Activated naive CD4-positive, alpha-beta T cell treated with Interleukin-2 at 50 U/mL for 16 hours (primary cell): ENCODE measurements at places on chromosomes 1 and 21.

DNA sequence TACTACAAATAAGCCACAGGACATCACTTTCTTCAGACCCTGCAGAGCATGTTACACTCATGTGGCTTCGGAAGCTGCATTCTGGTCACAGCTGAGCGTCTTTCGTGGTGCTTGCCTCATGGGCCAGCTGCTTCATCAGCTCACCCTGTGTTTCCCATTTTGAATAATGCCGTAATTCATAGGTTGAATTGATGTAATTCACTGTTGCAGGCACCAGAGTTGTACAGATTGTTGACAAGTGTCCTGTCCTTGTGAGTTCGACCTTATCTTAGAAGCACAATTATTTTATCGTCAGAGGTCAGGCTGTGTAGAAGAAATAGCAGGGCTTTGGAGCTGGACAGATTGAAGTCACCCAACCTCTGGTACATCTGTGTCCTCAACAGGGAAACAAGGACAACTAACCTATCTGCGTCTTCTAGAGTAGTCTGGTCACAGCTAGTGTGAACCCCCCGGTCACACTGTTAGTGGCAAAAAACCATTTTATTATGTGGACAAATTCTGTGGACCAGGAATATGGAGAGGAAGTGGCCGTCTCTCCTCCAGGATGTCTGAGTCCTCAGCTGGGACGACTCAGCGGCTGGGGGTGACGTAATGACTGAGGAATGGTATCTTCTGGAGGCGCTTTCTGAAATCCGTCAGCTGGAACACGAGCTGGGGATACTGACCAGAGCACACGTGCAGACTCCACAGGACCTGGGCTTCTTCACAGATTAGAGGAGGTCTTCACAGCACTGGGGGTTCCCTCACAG, 17.8 kb downstream of the PKNOX1 start:
- no peak for DNase-seq

- DNase-seq: no peak
Observed at GRCh38 chr1:171799166-171799565, 17.7 kb downstream of the METTL13 start.

DNA sequence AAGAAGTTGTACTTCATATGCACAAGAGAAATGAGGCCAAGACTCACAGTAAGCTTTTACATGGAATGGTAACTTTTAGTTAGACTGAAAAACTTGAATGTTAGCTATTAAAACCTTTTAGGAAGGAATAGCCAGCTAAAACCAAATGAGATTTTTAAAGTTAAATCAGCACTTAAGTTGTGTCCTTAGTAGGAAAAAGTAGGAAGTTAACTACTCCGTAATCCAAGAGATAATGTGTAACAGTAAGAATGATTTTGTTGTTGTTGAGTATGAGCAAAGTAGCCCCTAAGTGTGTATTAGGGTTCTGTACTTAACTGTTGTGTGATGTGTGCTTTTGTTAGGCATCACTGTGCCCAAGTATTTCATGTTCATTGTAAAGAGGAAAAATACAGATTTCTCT, 13.2 kb downstream of the TARDBP start:
- DNase-seq: no peak

DNA sequence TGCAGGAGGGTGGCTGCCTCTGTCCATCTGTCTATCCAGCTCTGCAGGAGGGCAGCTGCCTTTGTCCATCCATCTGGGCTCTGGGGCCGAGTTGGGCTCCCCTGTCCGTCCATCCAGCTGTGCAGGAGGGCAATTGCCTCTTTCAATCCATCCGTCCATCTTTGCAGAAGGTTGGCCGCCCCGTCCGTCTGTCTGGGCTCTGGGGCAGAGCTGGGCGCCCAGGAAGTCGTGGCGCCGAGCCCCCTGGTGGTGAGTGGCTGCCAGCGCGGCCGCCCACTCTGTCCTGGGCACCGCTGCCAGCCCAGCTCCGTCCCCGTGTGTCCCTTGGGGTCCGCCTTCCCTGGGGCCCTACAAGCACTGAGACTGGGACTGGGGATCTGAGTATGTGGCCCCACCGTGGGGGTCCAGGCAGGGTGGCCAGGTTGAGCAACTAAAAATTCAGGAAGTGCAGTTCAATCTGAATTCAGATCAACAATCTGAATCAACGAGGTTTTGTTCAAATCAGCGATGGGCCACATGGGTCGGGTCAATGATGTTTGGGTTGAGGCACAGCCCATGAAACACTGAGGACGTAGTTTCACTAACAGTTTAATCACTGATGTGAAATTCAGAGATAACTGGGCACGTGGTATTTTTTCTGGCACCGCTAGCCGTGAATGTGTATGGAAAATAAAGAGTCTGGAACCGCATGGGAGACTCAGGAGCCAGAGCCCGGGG, 99.1 kb upstream of the ACTRT2 start:
- DNase-seq: peak; percentile 30

- DNase-seq: no peak
Observed at GRCh38 chr1:165501330-165501969, 42.4 kb upstream of the LRRC52 start.

- no peak for DNase-seq
Observed at GRCh38 chr21:43825936-43826622, 36.7 kb downstream of the RRP1 start.
